ENCODE measurements at places on chromosomes 6 and 20.
A peak's percentile ranks its signal among the peaks of the same experiment; 100 is the strongest.

DNA sequence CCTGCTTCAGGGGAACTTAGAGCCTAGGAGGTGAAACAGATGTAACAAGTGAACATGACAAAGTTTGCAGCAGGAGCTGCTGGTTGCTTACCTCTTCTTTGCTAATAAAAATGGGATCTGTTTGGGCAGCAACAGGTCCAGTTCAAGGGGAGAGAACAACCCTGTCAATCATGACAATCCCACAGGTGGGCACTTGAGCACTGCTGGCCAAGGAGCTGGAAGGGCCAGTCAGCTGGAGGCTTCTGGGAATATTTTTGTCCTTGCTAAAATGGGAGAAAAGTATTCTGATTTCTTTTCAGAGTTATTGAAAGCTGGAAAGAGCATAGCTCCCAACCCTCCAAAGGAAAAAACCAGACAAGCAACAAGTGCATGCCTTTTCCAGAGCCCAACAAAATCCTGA is 477.7 kb upstream of the SULF2 start:
- no peak for DNase-seq

DNA sequence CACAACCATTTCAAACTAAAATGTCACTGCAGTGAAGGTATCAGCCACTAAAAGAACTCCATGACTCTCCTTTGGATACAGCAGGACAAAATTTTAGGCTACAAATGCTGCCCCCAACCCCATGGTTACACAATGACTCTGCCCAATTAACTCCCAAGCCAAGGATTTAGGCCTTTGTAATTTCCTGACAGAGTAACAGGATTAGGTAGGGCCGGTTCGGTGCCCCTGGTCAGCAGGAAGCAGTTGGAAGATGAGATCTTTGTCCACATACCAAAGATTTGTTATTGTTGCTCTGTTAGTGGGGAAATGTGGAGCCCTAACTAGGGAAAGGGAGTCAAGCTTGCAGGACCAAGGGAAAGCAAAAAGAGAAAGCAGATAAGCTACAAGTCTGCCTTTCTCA is 26.7 kb upstream of the RIPK1 start:
- DNase-seq: no peak

GRCh38 chr6:135021310-135022049 is 33.1 kb downstream of the HBS1L start:
- DNase-seq: no peak

DNA sequence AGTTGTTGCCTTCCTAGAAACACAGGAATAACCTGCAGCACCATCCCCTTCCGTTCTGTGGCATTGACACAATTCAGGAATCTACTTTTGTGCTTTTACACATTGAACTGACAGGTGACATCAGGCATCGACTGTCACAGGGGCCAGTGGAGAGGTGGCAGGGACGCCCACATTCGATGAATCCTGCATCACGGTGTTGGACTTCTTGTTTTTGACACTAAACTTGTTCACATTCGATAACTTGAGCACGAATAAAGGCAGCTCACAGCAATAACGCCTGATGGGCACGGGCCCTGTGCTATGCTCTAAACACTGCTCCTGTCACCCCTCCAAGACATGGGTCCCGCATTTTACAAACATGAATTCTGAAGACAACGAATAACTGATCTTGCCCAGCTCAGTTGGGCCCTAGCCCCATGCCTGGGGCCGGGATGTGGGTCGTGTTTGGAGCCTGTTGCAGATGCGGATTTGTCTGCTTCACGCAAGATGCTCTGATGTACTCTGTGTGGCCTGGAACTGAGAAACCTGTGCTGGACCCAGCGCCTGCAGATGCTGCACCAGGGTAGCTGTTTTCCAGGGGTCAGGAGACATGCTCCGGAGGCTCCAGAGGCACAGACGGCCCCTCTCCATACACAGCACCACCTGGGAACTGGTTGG is 75.7 kb downstream of the TTLL2 start:
- no peak for DNase-seq

- DNase-seq: no peak
Measured at GRCh38 chr6:98669371-98669770, 165.0 kb upstream of the POU3F2 start.

DNA sequence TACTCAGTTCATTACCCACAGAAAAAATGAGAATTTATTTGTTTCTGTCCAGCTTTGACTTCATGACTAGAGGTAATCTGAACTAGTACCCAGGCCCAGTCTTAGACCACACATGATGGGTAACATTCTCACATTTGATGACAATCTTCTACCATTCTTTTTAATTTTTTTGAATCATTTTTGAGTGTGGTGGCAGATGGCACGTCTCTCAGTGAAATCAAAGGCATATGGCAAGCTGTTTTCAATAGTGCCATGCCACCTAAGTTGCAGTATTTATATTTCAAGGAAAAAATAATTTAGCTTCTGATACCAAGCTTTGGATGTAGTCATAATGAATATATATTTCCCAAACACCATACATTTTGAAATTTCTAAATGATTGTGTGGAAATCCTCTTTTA is 88.8 kb upstream of the HS3ST5 start:
- no peak for DNase-seq

DNA sequence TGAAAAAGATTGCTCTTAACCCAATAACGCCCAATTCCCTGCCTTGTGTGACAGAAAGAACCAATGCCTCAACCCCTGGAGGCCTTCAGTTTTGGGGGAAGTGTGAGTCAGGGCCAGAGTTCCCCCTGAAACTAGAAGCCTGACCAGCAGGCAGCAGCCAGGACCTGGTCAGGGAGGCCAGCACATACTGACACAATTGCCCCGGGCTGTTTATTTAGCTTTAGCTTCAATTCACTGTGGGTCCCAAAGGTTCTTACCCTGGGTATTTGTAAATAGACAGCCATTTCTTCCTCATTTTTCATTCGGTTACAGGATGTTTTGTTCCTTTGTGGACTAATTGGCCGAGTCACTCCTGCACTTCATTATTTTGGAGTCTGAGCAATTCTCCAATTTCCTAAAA is 195.6 kb downstream of the PKHD1 start:
- DNase-seq: no peak

GRCh38 chr6:3340358-3340802 is 81.6 kb downstream of the PSMG4 start:
- no peak for DNase-seq

DNA sequence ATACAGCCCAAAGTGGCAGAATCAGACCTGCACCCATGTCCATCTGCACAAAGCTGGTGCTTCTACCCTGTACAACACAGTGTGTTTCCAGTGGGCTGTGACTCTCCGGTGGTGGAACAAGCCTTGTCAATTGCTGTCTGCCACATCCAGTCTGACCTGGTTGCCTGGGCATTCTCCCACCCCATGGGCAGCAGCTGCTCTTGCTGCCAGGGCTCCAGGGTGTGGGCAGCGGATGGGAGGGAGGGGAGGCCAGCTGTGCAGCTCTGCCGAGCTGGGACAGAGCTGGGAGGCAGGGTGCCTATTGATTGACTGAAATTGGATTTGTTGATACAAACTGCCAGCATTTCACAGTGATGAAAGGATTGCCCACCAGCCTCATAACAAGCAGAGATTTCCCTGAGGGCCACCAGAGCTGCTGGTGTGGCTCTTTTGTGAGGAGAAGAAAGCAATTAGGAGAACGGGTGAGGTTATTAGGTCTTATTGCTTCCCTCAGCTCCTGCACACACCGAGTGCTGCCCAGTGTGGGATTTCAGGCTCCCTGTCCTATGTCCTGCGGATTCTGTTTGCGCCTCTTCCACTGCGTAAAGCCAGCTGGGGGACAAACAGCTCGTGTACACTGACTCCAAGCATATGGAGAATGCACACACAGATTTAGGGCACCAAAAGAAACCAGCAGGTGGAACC is 150.8 kb downstream of the NRN1 start:
- no peak for DNase-seq

GRCh38 chr6:132354517-132355167 is 46.6 kb downstream of the MOXD1 start:
- peak; percentile 47 for DNase-seq

DNA sequence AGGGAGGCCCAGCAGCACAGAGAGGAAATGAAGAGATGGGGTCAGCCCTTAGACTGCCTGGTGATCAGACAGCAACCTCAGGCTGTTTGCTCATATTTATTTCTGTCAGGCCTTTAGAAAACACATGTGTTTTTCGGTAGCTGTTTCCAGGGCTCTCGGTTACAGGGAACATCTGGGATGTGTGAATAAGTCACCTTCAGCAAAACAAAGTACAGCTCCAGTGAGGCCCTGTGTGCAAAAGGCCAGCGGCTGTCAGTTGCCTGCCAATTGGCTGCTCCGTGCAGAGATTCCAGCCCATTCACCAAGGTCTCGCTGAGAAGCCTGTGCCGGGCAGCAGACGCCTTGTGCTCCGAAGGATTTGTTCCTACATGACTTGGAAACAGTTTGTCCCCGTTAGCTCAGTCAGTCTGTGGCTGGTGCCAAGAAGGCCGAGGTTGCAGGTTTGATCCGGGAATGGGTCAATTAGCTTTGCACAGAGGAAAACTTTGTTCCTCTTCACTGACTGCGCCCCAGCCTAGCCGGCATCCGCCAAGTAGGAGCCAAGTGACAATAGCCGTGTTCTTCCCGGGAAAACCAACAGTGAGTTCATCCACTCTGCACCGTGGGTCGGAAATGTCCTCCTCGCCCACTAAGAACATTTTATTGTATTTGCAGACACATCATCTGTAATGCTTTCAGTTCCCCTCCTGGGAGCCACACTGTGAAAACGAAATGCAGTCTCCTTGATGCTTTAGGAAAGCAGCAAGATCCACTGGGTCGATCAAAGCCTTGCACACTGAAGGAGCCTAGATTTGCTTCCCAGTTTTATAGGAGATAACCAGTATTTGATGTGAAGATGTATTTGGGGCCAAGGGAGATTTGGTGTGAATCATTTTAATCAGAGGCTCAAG is 315.4 kb upstream of the CDYL start:
- DNase-seq: no peak

DNA sequence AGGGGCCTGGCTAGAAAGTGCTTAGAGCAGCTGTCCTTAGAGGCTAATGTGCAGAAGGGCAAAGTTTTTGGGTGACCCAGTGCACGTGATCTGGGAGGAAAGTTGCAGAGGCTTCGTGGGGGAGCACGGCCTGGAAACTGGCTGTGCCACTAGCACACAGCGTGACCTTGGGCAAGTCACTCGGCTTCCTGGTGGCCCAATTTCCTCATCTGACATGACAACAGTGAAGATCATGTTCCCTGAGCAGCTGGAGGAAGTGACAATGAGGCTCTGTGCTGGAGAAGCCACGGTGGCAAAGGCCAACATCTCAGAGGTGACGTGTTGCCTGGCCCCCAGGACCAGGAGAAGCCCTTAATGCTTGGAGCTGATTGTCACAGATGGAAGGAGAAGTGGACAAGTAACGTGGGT is 99.5 kb downstream of the FOXC1 start:
- no peak for DNase-seq

DNA sequence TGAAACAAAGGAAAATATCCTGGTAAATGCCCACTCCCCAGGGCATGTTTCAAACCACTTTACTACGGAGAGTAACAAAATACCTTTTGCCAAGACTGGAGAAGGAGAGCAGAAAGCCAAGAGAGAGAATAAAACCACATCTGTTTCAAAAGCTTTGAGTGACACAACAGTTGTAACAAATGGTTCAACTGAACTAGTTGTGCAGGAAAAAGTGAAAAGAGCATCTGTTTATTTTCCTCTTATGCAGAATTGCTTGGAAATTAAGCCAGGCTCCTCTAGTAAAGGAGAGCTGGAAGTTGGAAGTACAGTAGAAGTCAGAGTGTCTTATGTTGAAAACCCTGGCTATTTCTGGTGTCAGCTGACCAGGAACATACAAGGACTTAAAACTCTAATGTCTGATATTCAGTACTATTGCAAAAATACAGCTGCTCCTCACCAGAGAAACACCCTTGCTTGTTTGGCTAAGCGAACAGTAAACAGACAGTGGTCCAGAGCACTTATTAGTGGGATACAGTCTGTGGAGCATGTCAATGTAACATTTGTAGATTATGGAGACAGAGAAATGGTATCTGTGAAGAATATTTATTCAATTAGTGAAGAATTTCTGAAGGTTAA is 2.6 kb downstream of the TDRD6 start:
- no peak for DNase-seq

- DNase-seq: no peak
Measured at GRCh38 chr20:46701986-46702385, 7.5 kb upstream of the SLC2A10 start.

DNA sequence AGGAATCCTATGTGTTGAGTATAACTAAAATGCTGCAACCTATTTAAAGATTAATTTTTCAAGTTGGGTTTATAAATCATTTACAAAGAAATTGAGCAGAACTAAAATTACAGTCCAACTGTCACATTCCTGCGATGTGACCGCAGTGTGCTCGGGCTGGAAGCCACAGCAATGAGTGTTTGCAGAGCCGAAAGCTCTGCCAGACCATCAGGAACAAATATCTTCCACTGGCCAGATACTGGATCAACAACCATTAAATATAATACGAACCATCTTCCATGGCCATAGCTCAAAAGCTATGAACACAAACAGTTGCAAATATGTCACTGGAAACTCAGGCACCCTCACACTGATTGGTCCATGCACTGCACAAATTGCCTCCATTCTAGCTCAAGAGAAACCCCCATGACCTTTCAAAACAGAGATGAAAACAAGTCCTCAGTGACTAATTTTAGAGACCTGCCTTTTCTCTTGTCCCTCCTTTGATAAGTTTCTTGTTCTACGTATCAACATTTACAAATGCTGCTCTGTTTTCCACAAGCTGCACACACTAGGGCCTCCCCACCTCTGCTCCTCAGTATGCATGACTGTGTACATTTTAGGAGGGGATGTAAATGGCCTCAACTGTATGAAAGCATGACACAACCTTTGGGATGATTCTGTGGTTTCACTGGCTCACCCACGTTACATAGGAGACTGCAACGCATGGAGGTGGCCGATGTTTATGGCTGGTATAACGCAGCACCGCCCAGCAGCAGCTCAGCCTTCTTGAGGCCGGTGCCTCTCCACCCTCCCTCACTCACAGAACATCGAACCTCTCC is 171.7 kb downstream of the WDR27 start:
- peak; percentile 35 for DNase-seq

Data from activated CD4-positive, alpha-beta T cell treated with anti-CD3 and anti-CD28 coated beads for 48 hours (primary cell).